Mucosa of descending colon (tissue), 3 donors: ENCODE measurements at places on chromosomes 12 and 14. TPM values are rescaled to one million over a fixed set of nuclear protein-coding genes. Genes with fewer than 3 reads are reported as not detected.

Gene CCDC197
- total RNA-seq: not detected

- DNase-seq: no peak
Measured at GRCh38 chr12:114961491-114961890, 277.5 kb upstream of the TBX3 start.

DNA sequence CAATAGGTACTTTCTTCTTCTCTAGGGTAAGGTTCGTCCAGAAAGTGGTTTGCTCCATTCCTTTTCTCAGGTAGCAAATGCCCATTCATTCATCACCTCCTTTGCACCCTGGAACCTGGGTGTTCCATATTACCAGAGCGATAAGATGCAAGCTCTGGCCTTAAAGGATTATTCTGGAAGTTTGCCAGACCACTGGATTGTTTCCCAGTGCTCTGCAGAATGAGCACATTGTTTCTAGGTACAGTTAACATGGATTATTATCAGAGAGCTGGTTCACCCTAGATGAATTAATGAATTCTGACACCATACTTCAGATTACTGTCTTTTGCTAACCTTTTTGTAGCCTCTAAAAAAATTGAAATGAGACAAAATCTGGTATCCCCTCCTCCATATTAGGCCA lies 170.9 kb upstream of the BMP4 start:
- no peak for DNase-seq

DNA sequence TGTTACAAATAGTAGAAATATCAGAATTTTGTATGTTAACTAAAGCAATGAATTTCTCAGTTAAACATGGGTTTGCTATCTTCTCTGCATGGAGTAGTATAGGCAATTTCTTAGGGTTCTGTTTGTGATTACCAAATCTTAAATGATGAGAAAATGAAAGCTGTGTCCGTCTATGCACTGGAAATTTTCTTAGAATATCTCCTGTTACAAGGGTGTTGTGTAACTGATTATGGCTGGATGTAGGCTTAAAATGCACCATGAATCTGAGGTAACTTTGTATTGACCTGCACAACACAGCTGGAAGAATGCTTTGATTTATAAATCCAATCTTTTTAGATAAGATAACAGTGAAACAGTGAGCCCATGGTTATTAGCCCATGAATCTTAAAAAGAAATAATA lies 17.8 kb downstream of the TRIP11 start:
- no peak for DNase-seq

- DNase-seq: no peak
Measured at GRCh38 chr12:61846765-61847164, 413.4 kb upstream of the USP15 start.

- DNase-seq: no peak
Measured at GRCh38 chr14:25484235-25484634, 434.3 kb upstream of the STXBP6 start.

Gene ALX1
- not detected for total RNA-seq

DNA sequence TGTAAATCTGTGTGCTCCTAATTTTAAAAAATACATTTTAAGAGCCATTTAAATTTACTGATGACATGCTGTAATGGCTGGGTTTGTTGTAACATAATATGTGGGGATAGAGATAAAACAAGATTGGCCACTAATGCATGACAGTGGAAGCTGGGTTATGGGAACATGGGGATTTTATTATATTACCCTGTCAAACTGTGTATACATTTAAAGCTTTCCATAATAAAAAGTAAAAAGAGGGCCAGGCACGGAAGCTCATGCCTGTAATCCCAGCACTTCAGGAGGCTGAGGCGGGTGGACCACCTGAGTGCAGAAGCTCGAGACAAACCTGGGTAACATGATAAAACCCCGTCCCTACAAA lies 9.1 kb downstream of the TMEM233 start:
- DNase-seq: no peak

GRCh38 chr12:103278329-103278728 lies 217.4 kb downstream of the C12orf42 start:
- DNase-seq: no peak

Gene GALNT9
- 0.43 TPM for total RNA-seq

DNA sequence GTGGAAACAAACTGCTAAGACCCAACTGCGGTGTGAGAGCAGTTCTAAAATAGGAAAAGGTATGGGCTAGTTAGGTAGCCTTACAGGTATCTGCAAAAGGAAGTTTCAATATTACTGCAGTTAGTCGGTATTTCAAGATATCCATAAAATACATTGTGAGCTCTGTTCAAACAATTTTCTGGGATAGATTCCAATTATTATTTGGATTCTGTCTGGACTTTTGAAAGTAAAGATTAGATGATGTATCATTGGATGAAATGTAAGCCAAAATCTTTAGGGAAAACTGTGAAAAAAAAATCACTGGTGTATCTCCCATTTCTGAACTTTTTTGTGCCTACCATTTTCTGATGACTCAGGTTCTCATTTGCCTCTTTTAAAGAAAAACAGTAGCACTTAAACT lies 621.6 kb downstream of the CCER1 start:
- DNase-seq: no peak

GRCh38 chr12:101592448-101592847 lies 2.3 kb upstream of the MYBPC1 start:
- no peak for DNase-seq

Gene TAS2R42
- not detected for total RNA-seq

DNA sequence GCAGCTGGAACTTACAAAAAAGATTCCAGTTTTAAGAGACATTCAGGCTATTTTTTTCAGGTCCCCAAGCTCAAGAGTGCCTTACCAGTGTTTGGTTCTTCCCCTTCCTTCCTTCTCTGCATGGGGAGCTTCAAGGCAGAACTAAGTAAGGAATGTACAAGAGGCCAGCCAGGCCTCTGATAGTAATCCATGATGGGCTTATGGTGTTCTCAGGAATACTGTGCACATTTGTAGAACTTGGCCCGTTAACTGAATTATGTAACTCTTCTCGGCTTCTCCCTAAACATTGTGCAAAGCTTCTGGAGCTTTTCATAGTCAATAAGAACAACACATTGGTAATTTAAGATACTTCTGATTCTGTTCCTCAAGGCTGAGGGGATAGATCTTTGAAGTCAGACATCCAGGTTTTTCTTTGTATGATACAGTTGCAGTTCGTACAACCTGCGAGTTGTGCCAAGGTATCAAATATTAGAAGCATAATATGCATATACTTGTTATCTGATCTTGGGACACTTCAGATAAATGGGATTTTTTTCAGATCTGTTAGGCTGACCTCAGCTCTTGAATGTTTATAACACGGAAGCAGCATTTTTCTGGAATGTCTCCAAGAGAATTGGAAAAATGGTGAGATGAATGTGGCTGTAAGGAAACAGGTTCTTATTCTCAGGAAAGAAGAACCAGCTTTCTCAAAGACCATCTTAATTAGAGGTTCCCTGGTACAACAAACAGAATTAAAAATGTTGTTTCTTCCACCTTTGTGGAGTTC lies 148.6 kb downstream of the ANO4 start:
- no peak for DNase-seq

Gene HNRNPA1
- total RNA-seq: 610 TPM

Gene KLHDC1
- total RNA-seq: 1.8 TPM

Gene PIWIL1
- total RNA-seq: not detected

Gene NGB
- 5.3 TPM for total RNA-seq

- DNase-seq: no peak
Measured at GRCh38 chr14:61350427-61351270, 29.3 kb downstream of the PRKCH start.

Gene FAM181A
- total RNA-seq: not detected

- no peak for DNase-seq
Measured at GRCh38 chr12:26370098-26370497, 174.7 kb downstream of the SSPN start.

- no peak for DNase-seq
Measured at GRCh38 chr12:98780261-98780660, 135.2 kb downstream of the APAF1 start.

Gene RHOJ
- total RNA-seq: 19.1 TPM

GRCh38 chr14:96979611-96980074 lies 182.5 kb downstream of the VRK1 start:
- DNase-seq: no peak
